ENCODE measurements at places on chromosomes 7 and 10.
A peak's percentile ranks its signal among the peaks of the same experiment; 100 is the strongest.

DNA sequence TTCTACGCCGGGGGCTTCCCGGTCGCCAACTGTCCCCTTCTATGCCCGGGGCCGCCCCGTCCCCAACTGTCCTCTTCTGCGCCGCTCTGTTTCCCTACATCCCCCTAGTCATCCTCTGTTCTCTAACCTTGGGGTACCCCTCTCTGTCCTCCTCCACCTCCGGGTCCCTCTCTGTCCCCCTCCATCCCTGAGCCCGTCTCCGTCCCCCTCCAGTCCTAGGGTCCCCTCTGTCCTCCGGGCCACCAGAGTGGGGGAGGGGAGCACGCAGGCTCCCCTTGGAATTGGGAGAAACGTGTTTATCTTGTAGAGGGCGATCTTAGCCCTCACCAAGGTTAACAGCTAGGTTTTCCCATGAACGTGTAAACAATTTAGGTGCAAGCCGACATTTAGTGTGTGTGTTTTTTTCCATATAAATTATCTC is 852 bp upstream of the KLF6 start:
- DNase-seq, result no peak

GRCh38 chr7:26500749-26501352 is 209.2 kb downstream of the SNX10 start:
- DNase-seq, result no peak

DNA sequence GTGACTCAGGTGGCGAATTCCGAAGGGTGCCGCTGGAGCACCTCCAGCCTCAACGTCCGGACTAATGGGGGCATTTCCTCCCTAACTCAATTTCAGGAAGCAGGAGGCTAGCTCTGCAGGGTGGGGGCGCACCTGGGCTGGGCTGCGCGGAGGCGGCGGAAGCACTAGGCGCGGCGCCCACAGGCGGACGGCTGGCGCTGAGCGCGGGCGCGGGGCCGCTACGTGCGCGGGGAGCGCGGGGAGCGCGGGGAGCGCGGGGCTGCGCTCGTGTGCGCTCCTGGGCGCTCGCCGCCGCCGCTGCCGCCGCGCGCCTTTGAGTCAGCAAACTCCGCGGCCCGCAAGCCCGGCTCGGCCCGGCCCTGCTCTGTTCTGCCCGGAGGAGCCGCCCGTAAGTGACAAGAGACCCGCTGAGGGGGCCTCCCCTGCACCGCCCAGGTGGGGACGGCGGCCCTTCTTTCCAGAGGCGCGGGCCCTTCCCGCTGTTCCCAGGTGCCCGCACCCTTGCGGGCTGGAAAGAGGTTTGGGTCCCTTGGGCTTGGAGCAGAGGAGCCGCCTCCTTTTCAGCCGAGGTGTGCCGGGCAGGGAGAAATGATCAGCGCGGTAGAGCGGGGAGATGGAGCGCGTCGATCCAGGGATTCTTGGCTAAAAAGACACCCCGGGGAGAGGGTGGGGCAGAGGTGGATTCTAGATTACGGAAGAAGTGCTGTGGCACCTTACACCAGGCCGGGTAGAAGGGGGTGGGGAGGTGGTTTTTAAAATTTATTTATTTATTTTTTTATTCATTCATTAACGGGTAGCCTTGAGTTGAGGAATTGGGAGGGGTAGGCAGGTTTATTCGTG is at the start of gene SNX10:
SNX10 (plus strand) TSS at position 164 of the 840 bp plus-strand sequence. CDS start 54,581 bp downstream, outside the sequence.
- DNase-seq, result peak; percentile 78

DNA sequence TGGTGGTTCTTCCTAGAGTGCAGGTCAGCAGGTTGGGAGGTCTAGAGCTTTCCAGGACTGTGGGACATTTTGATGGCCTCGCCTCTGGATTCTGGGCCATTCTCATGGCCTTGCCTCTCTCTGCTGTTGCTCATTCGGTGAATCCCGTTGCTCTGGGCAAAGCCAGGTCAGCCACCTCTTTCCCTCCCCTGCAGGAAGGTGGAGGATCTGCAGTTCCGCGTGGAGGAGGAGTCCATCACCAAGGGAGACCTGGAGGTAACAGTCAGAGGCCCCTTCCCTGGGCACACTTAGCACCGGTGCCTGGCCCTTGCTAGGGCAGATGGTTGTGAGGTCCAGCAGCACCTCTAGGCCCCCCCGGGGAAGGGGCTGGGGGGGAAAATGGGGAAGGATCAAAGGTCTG is 74.9 kb downstream of the CLIP2 start:
- no peak for DNase-seq

All from ecto neural progenitor cell (in vitro differentiated cells).